NCI-H2029 treated with DMSO at 0.1 percent for 48 hours (cell line): ENCODE measurements at places on chromosomes 4 and X.

- DNase-seq, result no peak
Measured at GRCh38 chr4:78774417-78774816, 1.7 kb upstream of the BMP2K start.

DNA sequence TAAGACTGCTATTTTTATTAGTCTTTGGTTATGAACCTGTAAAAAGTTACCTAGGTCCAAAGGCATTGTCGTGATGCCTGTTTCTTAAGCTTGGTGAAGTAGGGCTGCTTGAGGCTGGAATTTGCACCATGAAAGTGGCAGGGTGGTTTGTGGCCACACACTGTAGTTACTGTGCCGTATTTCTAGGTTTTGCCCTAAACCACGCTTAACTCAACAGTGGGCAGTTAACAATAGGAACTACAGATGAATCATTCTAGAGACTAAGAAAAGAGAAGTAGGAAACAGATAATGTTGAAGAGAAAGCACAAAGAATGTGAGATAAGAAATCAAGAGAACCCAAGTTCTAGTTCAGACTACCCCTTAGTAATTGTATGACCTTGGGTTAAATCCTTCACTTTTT lies 11.5 kb downstream of the ETNPPL start:
- DNase-seq, result no peak

DNA sequence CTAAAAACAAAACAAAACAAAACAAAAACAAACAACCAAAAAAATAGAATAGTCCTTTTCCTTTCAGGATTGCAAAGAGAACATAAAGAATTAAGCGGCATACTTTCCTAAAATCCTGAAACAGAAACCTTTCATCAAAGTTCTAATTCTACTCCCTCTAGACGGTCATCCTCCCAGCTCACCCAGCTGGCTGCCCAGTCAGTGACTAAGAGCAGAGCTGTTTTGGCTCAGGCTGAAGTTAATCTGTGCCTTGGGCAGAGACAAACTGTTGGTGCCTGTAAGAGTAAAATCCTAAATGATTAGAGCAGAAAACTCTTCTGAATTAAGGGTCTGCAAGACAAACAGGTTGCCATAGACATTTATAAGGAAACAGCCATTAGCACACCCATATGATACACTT lies 17.6 kb upstream of the WAS start:
- DNase-seq, result no peak

DNA sequence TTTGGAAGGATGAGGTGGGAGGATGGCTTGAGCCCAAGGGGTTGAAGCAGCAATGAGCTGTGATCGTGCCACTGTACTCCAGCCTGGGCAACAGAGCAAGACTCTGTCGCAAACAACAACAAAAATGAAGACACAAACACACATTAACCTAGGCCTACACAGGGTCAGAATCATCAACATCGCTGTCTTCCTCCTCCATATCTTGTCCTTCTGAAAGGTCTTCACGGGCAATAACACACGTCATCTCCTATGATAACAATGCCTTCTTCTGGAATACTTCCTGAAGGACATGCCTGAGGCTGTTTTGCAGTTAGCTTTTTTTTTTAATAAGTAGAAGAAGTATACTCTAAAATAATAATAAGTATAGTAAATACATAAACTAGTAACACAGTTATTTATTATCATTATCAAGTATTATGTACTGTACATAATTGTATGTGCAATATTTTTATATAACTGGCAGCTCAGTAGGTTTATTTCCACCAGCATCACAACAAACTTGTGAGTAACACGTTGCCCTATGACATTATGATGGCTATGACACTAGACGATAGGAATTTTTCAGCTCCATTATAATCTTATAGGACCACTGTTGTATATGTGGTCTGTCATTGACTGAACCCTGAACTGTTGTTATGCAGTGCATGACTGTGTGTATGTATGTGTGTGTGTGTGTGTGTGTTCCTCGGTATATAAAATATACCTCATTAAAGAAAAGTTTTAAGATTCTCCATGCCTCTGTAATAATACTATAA lies 69.2 kb upstream of the MAML3 start:
- DNase-seq, result no peak

- DNase-seq, result no peak
Measured at GRCh38 chr4:33882246-33882990, 2361.9 kb downstream of the ARAP2 start.
